ENCODE measurements at places on chromosomes 6 and 20.

DNA sequence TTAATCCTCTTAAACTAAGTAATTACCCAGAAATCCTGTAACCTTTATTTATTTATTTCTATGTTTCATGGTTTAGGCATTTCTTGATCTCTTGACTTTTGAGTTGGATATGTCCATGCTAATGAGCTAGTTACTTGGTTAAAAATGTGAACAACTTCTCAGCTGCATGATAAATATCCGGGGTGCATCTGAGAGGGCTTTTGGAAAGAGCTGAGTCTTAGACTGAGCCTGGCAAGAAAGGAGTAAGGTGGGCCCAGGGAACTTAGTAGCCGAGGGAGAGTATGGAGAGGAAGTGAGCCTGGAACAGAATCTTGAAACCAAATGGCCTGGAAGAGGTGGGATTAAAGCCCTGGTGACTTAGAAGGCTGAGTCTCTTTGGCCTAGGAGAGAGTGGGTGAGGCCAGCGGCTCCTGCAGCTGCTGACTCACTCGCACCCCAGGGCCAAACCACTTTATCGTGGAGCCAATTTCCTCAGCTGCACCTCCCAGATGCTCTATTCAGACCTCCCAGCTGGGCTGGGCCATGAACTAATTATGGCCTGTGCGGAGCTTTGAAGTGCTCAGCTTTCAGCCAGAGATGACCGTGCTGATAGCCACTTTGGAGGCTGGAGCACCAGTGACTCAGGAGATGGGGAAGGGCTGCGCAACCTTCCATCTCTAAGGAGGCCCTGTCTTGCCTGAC, 19.1 kb downstream of the TGM3 start:
- no peak for DNase-seq

DNA sequence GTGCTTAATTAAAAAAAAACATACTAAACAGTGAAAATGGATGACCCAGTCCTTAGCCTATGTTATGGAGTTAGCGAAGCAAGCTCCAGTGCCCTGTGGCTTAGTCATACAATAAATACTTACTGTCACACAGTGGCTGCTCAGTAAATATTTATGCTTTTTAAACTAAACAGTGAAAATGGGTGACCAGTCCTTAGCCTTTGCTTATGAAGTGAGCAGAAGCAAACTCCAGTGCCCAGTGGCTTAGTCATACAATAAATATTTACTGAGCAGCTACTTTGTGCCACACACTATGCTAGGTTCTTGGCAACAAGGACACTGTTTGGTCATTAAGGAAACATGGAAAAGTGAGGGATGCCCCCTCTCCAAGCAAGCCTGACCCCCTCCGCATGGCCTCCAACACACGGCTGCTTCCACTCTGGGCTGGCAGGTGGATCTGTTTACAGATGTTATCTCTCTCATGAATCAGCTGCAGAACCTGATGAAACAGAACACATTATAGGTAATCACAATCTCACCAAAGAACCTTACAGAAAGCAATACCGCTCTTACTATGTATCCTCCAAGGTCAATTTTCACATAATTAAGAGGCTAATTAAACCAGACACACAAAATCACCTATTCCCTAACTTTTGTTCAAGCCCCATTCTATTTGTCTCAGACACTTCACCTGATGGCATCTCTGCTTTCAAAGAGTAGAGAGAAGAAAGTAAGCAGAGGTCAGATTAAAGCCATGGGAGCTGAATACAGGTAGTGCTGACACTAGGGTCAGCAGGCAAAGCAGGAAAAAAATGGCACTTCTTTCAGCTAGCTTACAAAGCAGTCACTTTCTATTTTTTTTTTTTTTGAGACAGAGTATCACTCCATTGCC, 27.3 kb downstream of the CDK5RAP1 start:
- DNase-seq: no peak

DNA sequence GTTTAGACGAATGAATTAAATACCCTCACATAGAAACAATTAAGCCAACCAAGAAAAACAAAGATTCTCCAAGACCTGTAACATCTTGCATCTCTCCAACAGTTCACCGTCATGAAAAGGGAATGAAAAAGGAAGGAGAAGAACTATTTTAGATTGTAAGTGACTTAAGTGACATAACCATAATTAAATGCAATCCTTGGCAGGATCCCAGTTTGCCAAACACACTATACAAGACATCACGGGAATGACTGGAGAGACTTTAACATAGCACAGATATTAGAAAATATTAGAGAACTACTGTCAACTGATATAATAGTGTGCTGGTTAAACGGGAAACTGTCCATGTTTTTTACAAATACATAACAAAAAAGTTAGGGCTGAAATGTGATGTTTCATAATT, 22.2 kb downstream of the EPB41L2 start:
- no peak for DNase-seq

DNA sequence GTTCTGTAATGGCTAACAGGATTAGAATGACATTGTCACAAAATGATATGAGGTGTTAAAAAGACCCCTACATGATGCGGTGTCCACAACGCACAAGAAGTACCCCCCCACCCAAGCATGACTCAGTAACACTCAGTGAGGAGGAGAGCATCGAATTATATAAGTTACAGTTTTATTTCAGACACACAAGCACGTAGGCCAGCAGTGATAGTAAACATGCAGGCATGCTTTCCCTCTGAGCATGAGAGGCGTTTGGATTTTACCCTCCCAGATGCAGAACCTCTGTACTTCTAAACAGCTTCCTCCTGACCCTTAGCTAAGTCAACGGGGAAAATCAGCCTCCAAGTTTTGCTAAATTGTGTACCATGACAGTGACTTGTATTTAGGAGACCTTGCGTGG, 23.9 kb downstream of the GNAS start:
- no peak for DNase-seq

- DNase-seq: no peak
Measured at GRCh38 chr6:35857853-35858252, 52.7 kb downstream of the LHFPL5 start.

GRCh38 chr6:33198853-33199436, 1.5 kb downstream of the RXRB start:
- no peak for DNase-seq

GRCh38 chr6:55917751-55918415, 42.5 kb upstream of the BMP5 start:
- no peak for DNase-seq

DNA sequence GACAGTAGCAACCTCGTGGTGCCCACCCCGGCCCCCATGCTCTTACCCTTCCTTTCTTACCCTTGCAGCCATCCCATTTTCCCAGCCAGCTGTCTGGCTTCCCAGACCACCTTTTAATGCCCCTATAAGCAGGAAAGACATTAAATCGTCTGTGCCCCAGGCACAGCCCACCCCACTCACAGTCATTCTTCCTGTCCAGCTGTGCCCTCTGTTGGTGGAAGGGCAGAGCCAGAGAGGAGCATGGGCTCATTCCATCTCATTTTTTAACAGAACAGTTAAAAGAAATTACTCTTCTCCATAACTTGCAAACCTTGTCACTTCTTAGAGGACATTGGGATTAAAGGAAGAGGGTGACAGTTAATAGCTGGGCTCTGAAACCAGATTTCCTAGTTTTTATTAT, 240.5 kb downstream of the NRN1 start:
- DNase-seq: no peak

DNA sequence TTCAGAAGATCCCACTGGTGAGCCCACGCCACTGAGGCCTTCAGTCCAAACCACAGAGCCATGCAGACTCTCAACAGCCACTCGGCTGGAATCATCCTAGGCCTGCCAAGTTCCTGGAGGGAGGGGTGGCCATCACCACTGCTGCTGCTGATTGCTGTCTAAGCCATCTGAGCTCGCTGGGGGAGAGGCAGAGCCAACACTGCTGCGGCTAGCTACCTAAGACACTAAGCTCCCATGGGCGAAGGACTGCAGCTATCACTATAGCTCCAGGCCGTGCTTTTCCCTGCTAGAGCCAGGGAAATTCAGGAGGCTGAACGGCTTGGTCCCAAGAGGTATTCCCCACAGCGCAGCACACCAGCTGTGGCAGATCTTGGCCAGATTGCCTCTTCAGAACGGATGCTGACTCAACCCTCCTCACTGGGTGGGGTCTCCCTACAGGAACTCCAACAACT, 73.6 kb downstream of the TBC1D32 start:
- DNase-seq: no peak

DNA sequence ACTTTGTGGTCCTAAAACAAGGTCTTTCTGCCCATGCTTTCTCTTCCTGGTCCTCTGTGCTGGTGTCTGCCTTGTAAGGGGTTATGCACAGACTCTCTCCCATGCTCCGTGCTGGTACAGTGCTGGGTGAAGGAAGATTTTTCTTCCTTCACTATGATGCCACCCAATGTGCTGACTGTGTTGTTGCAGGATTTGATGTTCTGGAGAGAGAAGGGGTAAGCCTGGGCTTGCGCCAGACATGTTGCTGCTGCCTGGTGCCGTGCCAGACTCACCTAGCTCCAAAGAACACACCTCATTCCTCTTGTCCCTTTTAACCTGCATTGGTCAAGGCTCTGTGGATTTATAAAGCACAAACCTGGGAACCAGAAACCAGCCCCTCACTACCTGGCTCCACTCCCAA, 28.4 kb upstream of the ARMH2 start:
- DNase-seq: no peak

GRCh38 chr6:90382760-90383159, 86.1 kb upstream of the BACH2 start:
- no peak for DNase-seq

DNA sequence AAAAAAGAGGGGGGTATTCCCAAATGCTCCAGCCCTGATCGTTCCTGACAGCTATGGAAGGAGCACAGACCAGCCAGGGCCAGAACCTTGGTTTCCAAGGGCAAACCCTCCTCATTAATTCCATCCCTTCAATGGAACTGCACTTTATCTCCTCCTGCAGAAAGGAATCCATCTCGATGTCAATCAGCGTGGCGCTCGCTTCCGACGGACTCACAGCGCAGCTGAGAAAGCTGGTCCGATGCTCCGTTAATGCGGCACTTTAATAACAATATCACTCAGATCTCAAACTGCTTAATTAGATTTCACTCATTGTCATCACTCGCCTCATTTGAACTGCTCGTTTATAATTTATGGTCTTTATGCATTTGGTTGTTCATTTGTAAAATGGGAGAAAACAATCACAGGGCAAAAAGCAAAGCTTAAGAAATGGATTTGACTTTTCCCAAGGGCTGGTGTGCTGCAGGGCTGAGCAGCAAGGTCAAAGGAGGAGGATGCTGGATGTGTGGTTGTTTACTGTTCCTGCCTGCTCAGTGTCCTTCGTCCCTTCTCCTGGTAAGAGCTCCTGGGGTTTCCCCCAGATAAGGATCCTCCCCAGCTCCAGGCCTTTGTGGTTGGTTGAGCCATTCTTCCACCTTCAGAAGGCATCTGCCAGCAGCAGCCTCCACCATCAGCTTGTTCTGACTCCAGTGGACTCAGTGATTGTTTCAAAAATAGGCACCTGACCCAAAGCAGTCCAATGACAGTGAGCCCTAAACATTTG, 152.7 kb downstream of the ANKRD60 start:
- DNase-seq: no peak

- DNase-seq: no peak
Measured at GRCh38 chr6:56671651-56672461, 29.2 kb upstream of the DST start.

DNA sequence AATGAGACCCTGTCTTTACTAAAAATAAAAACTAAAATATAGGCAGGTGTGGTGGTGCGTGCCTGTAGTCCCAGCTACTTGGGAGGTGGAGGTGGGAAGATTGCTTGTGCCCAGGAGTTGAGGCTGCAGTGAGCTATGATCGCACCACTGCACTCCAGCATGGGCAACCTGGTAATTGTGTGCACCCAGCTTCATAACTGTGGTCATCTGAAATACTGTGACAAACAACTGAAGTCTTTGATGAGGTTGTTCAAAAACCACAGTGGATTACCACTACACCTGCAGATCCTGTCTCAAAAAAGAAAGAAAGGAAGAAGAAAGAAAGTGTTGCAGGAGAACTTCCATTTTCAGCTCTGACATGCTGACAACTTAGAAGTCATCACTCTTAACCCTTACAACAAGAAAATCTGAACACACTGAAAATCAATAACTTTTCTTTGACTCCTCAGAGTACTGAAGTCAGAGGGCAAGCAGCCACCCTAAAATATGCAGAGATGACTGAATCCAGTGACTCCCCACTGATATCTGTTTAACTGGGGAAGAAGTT, 13.8 kb upstream of the ZBP1 start:
- no peak for DNase-seq

- no peak for DNase-seq
Measured at GRCh38 chr6:14719270-14719669, 526.6 kb upstream of the JARID2 start.

- DNase-seq: no peak
Measured at GRCh38 chr20:21450572-21450971, 53.2 kb upstream of the NKX2-4 start.

DNA sequence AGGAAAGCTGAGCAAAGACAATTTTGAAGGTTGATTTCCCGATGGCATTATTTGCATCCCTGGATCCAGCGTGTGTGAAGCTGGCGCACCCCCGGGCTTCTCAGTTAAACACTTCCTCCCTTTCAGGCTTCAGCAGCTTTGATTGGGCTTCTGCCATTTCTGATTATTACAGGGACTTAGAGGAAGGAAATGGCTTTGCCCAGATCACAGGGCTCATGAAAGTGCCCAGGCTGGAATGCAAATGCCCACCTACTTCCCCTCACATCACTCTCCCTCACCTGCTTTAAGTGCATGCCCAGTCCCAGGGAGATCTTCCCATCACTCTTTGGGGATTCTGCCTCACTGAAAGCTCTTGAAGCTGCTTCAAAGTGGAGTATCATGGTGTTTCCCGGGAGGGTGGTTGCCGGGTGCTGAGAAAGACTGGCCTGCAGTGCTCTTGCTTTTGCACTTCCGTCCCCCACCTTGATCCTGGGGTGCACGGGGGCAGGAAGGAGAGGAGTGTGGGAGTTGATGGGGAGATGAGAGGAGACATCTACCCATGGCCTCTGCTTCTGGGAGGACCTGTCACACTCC, 28.3 kb downstream of the PHACTR3 start:
- no peak for DNase-seq

Data from HEK293T (cell line).